ENCODE measurements at places on chromosomes 7 and 10.

DNA sequence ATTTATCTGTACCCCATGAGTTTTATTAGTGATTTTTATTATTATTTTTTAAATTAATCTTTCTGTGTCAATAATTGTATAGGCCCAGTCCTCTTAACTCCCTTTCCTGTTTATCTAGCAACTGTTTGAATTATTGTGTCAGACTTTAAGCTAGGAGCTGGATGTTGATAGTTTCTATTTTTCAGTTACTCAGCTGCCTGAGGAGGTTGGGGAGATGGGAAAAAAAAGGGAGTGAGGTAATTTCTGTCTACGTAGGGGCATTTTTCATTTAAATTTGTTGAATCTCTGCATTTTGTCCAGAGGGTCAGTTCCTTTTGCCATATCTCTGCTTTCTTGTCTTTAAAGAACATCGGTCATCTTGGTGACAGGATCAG, 5.0 kb upstream of the ZNF518A start:
- no peak for DNase-seq

GRCh38 chr10:17001961-17002749, 127.5 kb downstream of the CUBN start:
- DNase-seq = no peak

- no peak for DNase-seq
Observed at GRCh38 chr10:70480239-70480861, 1.8 kb downstream of the PALD1 start.

DNA sequence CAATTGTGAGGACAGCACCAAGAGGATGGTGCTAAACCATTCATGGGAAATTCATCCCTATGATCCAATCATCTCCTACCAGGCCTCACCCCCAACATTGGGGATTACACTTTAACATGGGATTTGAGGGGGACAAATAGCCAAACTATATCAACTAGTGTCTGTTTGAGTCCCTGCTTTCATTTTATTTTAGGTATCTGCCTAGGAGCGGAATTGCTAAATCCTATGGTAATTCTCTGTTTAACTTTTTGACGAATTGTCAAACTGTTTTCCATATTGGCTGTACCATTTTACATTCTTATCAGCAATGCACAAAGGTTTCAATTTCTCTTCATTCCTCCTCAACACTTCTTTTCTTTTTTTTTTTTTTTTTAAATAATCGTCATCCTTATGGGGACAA, 318.4 kb upstream of the NRP1 start:
- DNase-seq = no peak

DNA sequence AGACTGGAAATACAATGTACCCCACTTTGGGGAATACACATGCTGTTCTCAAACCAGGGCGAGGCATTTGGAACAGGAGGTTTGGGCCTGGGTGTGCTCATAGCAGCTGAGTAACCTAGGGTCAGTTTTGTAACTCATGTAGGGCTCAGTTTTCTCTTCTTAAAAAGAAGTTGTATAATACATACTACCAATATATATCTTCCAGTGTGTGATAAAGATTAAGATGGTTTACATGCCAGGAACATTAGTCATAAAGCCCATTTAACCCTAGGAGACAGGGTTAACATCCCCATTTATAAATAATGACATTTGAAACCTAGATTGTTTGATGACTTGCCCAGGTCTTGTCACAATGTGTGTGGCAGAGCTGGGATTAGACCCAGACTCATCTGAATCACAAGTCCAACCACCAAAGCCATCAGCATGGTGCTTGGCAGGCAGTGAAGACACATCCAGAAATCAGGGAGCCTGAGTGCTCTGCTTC, 6.0 kb downstream of the AKR1B10 start:
- DNase-seq = no peak

DNA sequence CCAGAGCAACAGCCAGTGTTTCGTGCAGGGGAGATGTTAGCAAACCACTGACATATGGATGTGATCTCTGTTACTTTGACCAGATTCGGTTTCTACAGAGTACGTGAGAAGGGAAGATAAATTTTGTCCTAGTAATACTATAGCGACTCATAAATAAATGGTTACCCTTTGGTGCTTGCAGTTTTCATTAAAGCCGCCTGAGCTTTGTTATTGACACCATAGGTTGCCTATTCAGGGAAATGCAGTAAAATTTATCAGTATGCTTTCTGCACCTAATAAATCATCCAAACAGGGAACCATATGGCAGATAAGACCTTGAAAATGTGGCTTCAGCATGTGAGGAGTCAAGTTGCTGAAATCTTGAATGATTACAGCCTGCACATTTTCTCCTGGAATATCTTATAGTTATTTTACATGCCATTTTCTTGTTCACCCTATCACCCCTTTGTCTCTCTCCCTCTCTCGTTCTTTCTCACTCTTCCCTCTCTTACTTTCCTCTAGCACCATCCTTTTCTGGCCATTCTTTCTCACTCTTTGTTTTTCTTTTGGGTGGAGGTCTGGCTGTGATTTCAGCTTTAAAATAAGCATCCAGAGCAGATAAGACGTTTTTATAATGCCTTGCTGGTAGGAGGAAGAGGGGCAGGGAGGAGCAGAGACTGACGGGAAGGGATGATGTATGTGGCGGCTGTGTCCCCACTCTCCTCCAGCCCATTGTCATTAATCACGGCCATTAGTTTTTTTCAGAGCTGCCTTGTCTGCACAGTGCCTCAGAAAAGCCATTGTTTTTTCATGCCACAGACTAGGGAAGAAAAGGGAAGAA, 182.5 kb downstream of the LRMDA start:
- peak; percentile 28 for DNase-seq

DNA sequence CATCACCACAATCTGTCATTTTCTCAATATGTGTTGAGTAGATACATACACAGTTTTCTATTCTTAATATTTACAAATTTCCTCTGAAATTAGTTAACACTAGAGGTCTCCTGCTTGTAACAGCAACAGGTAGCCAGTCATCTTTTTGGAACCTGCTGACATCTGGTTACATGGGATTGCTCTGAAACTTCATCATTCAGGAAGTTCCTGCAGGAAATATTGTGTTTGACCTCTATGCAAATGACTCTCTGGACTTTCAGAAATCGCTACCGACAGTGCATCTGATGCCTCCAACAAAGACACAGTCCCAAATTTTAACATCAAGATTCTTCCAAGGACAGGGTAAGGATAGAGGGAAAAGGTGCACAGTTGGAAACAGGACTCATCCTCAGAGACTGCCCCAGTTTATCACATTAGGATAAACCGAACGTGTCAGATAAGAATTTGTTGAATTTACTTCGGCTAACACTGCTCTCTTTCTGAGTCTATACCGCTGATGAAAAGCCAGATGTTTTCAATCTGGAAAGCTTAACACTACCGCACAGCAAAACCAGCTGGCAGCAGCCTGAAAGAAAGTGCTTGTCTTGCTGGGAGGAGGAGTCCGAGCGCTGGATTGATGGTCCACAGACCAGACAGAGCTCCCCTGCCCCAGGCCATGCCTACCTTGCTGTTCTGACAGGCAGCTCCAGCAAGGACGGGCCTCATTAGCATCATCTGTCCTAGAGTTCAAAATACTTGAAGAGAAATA, 633.4 kb downstream of the PARD3 start:
- DNase-seq = no peak

- DNase-seq = no peak
Observed at GRCh38 chr7:27782849-27783248, 42.9 kb downstream of the TAX1BP1 start.

- no peak for DNase-seq
Observed at GRCh38 chr10:117454502-117454901, 79.3 kb upstream of the PDZD8 start.

DNA sequence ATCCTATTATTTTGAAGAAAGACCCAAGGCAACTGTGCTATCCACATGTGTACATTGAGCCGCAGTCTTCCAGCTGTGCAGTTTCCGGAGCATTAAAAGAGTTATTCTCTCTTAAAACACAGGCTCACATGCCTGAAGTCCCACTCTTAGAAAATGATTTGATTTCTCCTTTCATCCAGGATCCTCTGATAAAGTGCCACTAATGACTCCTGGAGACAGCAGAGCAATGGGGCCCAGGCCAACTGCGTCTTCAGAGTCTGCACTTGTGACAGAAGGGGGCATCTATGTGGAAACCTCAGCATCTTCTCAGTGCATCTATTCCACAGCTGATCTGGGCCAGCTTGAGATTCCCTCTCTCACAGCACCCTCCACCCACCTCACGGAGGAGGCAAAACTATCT, 482.1 kb upstream of the AKR1E2 start:
- no peak for DNase-seq

DNA sequence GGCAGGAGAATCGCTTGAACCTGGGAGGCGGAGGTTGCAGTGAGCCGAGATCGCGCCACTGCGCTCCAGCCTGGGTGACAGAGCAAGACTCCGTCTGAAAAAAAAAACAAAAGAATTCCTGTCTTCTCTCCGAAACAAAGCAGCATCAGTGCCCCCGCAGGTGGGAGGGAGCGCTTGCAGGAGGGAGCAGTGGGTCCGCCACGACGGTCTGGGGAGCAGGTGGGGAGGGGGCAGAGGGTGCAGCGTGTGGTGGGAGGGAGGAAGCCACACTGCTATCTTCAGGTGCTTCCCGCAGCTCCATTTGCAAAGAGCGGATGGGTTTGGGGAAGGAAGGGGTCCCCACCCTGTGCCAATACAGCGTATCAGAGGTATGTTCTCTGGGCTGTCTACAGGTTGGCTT, 31.7 kb downstream of the LIMK1 start:
- no peak for DNase-seq
